ENCODE measurements at places on chromosomes 1 and 21. TPM values are rescaled to one million over a fixed set of nuclear protein-coding genes. Genes with fewer than 3 reads are reported as not detected.
A peak's percentile ranks its signal among the peaks of the same experiment; 100 is the strongest.

DNA sequence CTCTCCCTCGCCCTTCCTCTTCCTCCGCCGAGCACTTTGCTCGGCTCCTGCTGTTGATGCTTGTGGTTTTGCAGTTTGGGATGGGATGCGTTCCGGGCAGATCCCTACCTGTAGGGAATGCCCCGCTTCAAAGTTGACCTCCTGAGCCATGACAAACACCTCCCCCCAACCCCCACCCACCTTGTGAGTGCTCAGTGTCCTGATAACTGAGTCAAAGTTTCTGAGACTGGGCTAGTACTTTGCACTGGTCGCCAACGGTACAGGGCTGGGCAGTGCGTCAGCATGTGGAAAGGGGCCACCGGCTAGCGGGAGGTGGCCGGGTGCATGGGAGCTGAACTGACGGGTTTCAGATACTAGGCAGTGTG, 771 bp downstream of the RABGAP1L start:
- peak overlapping the region; percentile 73 for H3K27ac ChIP-seq
- peak overlapping the region; percentile 98 for H3K4me3 ChIP-seq
- no peak for DNase-seq

DNA sequence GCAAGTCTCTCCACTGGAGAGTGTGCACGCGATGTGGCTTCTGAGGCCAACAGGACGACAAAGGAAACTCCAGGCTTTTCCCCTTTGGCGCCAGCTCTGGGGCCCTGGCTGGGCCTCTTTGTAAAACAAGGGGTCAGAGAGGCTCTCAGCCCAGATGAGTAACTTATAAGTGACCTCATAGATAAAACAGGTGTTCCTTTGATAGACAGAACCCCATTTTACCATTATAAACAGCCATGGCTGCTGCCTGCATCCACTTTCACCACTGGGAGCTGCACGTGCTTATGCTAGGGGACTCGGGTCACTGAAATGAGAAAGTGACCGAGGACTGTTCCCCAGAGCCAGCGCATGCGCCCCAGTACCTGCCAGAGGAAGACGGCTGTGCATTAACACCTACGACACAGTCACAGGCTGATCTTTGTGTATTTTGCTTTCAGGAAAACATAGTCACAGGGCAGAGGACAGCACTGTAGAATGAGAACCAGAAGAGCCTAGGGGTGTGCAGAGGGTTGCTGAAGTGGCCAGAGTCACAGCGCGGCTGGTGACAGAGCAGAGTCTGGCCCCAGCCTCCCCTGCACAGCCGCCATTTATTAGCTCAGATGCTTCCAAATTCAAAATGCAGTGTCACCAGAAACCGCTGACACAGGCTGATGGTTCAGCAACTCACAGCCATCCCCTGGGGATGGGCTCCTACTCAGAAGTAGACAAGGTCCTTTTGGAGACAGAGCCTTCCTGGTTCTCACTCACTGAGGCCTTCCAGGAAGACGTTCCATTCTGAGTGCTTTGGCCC, 12.7 kb downstream of the RNF207 start:
- H3K4me3 ChIP-seq: no peak overlapping the region
- peaks cover 8% of the 10 kb centered on the region for H3K4me1 ChIP-seq
- H3K27me3 ChIP-seq: no peaks in the 10 kb centered on the region
- DNase-seq: no peak
- peaks cover 13% of the 10 kb centered on the region for H3K36me3 ChIP-seq
- H3K27ac ChIP-seq: no peak overlapping the region

Gene VANGL2
- 8.0 TPM for total RNA-seq

DNA sequence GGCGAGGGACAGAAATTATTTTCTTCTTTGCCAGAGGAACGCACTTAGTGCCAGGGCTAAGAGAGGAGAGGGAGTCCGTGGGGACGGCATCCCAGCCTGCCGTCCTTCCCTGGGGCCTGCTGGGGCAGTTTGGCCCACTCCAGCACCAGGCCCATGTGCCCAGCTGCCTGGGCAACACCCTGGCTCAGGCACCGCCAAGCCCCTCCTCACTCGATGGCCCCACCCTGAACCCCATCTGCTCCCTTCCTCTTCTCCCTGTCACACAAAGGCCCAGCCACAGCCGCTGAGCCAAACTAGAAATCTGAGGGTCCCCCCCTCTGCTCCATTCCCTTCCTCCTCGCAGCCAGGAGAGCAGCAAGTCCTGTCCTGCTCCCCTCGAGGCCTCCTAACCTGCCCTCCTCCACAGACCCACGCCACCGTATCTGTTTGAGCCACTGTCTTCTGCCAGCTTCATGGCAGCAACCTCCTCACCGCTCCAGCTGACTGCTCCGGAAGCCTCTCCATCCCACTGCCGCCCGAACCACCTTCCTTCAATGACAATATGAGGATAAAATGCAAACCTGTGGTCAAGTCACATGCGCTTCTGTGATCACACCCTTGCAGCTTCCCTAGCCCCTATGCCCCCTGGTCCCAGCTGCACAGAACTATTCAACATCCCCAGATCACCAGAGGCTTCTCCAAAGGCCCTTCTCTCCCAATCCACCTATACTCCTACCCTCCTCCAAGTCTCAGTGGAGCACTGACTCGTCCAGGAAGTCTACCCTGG, 8.4 kb upstream of the TNNI1 start:
- H3K36me3 ChIP-seq: no peaks in the 10 kb centered on the region
- DNase-seq: no peak
- H3K27me3 ChIP-seq: no peaks in the 10 kb centered on the region
- H3K27ac ChIP-seq: no peak overlapping the region

- H3K27me3 ChIP-seq: no peaks in the 10 kb centered on the region
- H3K36me3 ChIP-seq: peaks cover 8% of the 10 kb centered on the region
- peak overlapping the region; percentile 81 for H3K27ac ChIP-seq
- H3K4me1 ChIP-seq: peaks cover 32% of the 10 kb centered on the region
- no peak for DNase-seq
- peak overlapping the region; percentile 82 for H3K4me3 ChIP-seq
Observed at GRCh38 chr1:77218477-77219165, 609 bp downstream of the PIGK start.

DNA sequence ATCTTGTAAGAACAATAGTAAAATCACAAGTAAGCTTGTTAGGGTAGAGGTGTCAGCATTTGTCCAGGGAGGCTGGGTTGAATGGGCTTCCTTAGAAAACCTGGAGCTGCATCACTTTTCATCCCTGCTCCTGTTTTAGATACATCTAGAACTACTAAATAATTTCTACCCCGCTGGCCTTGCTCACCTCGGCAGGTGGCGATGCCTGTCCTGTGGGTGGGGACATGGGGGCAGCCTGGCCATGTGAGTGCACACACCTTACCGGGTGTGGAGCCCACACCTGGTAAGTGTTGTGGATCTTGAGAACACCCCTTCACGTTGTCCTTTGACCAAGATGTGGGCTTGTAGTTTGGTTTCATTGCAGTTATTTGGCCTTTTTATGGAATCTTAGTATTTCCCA, 29.7 kb downstream of the URB2 start:
- H3K36me3 ChIP-seq: peaks cover 19% of the 10 kb centered on the region
- no peaks in the 10 kb centered on the region for H3K4me1 ChIP-seq
- no peaks in the 10 kb centered on the region for H3K27me3 ChIP-seq
- no peak for DNase-seq
- no peak overlapping the region for H3K27ac ChIP-seq

DNA sequence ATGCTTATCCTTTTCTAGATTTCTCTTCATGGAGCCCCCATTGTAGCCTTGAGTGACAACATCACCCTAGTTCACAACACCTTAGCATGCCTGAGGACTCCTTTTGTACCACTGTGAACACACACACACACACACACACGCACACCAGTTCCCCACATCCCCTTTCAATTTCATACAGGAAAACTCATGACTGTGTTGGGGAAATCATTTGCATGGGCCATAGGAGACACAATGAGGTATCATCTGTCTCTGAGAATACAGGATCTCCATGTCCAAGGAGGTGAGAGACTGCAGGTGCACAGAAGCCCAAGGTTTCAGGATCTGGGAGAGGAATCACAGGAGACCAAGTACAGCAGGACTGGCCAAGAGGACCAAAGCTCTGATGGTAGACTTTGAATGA, 119.7 kb downstream of the TPTE start:
- no peaks in the 10 kb centered on the region for H3K36me3 ChIP-seq
- no peaks in the 10 kb centered on the region for H3K27me3 ChIP-seq
- H3K4me3 ChIP-seq: no peak overlapping the region

Gene RAB42
- total RNA-seq: 1.3 TPM

DNA sequence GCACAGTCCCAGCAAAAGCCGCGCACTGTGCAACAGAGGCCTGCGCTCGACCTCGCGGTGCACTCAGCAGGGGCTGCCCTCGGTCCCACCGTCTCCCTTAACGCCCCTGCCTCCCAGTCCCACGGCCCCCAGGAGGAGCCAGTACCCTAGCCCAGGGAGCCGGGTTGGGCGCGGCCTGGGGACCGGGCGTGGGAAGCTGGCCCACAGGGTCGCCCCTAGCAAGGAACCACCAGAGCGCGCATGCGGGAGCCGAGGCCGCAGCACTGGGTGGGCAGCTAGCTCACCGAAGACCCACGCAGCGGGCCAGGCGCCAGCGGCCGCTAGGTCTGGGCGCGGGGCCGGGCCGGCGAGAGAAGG, 21.6 kb upstream of the ZNF678 start:
- no peaks in the 10 kb centered on the region for H3K27me3 ChIP-seq
- H3K27ac ChIP-seq: no peak overlapping the region
- peak; percentile 79 for DNase-seq
- peaks cover 6% of the 10 kb centered on the region for H3K36me3 ChIP-seq
- peak overlapping the region; percentile 63 for H3K4me3 ChIP-seq
- peaks cover 11% of the 10 kb centered on the region for H3K4me1 ChIP-seq

Gene RC3H1
- 24.7 TPM for total RNA-seq

DNA sequence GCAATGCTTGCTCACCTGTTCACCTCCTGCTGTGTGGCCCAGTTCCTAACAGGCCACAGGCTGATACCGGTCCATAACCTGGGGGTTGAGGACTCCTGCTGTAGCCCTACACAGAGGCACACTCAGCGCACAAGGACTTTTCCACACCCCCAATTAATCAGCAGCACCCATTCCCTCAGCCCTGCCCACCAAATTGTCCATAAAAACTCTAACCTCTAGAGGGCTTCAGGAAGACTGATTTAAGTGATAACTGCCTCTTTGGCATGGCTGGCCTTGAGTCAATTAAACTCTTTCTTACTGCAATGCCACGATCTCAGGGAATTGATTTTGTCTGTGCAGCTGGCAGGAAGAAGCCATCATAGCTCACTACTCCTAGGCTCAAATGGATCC, 71.3 kb upstream of the MUTYH start:
- H3K4me3 ChIP-seq: no peak overlapping the region
- no peaks in the 10 kb centered on the region for H3K4me1 ChIP-seq
- H3K27me3 ChIP-seq: peaks cover 2% of the 10 kb centered on the region

DNA sequence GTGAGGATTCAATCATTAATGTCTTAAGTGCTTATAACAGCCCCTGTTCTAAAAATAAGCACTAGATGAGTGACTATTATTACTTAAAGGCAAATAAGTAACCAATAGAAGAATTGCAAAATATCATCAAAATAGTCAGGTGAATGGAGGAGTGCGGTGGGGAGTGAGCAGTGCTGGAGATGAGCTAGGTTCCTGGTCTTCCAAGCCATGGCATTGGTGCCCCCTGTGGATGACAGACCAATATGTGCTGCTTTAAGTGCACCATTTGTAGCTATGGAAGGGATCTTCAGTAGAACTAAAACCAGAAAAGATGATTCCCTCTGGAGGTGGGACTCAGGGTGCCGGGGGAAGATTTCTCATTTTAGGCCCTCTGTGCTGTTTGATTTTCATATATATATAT, 46.1 kb upstream of the SLC30A1 start:
- H3K4me1 ChIP-seq: peaks cover 6% of the 10 kb centered on the region
- H3K27me3 ChIP-seq: peaks cover 3% of the 10 kb centered on the region
- no peaks in the 10 kb centered on the region for H3K36me3 ChIP-seq
- H3K4me3 ChIP-seq: no peak overlapping the region

DNA sequence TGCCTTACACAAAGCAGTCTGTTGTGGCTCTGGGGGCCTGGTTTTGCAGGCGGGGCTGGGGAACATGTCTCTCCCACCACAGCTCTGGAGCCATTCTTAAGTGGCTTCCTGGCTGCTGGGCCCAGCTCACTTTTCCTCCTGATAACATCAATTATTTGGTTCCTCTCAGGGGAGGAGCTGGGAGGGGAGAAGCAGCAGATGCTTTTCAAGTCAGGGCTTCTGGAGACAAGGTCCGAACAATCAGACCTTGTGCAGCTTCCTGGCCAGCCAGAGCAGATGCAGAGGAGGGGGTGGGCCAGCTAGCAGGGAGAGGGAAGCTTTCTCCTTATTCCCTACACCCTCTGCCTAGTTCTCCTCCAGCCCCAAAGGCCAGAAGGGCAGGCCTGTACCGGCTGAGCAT, 3.7 kb upstream of the PAQR6 start:
- no peaks in the 10 kb centered on the region for H3K27me3 ChIP-seq
- DNase-seq: no peak
- H3K4me1 ChIP-seq: no peaks in the 10 kb centered on the region

Gene IL20
- not detected for total RNA-seq

DNA sequence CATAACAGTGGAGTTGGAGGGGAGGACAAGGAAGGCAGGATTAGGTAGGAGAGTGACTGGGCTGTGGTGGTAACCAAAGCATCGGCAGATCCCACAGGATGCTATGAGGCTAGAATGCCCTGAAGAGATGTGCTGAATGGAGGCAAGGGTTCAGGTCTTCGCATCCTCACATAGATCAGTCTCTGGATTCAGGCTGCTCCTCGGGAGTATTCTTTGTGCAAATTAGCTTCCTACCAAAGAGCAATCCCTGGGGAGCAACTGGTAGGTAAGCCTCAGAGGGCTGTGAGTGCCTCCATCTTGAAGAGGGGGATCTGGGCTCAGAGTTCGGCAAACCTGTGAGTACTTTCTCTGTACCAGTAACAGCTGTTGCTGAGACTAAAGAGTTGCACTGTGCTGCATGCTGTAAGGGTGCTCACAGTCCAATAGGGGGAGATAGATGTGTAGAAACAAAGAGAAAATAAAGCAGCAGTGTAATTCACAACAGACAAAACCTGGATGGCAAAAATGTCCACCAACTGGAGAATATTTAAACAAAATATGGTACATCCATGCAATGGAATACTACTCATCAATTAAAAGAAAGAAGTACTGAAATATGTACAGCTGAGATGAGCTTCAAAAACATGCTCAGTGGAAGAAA, 322.4 kb upstream of the DEPDC1 start:
- no peak overlapping the region for H3K4me3 ChIP-seq
- no peaks in the 10 kb centered on the region for H3K4me1 ChIP-seq
- DNase-seq: no peak
- H3K27me3 ChIP-seq: peaks cover 4% of the 10 kb centered on the region
- no peak overlapping the region for H3K27ac ChIP-seq
- H3K36me3 ChIP-seq: no peaks in the 10 kb centered on the region

All from chondrocyte (in vitro differentiated cells).